ENCODE measurements at places on chromosomes 6 and 20.

- DNase-seq: peak; percentile 30
Observed at GRCh38 chr6:147675281-147675680, 166.8 kb downstream of the SAMD5 start.

- DNase-seq: no peak
Observed at GRCh38 chr6:119065955-119066354, 12.5 kb downstream of the FAM184A start.

DNA sequence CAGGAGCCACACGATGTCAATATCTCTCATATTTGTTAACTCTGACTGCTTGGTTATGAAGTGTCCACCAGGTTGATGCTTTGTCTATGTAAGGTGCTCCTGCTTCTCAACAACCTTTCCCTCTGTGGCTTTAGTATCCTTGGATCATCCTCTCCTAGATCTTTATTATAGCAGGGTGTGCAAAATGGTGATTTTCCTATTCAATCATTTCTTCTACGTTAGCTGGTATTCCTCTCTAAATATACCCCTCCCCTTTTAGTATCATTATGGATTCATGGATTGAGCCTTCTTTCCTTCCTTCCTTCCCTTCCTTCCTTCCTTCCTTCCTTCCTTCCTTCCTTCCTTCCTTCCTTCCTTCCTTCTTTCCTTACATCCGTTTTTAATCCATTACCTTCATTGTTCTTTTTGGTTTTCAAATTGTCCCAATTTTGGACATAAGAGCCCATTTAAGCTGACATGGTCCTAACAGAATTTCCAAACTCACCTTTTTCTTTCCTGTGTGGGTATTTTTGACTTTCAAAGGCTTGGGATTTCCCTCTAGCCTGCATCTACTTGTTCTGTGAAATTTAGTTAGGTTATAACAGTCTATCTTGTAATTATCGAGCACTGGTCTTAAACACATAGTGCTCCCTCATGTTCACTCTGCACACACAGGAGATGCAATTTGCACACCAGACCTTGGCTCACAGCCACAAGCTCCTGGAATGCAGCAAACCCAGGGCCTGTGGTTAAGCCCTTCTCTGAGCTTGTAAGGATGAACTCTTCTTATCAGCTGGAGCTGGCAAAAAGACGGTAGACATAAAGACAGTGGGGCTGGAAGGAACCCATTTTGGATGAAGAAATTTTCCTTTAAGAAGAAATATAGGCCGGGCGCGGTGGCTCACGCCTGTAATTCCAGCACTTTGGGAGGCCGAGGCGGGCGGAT, 109.9 kb downstream of the SLC24A3 start:
- no peak for DNase-seq

GRCh38 chr6:158207422-158207788, 39.3 kb downstream of the GTF2H5 start:
- peak; percentile 85 for DNase-seq

DNA sequence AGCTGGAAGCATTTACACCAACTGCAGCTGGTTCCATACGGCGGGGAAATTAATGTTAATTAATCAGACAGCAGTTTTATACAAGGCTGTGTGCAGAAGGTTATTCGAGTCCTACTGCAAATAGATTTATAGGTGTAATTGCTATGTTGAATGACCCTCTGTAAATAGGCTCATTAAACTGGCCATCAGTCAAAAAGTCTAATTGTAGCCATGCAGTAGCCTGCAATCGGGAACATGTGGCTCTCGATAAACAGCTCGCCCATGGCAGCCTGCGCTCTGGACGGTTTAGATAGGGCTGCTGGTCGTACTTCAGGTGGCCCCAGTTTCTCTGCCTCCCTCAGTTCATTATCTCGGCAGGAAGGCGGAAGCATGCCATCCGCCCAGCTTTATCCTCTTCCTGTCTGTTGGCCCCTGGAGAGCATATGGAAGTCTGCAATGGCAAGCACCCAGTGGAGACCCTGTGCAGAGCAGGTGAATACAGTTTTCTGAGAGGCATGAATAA, 143.2 kb downstream of the MBOAT1 start:
- no peak for DNase-seq

Data from fibroblast of pulmonary artery (primary cell).